Right renal cortex interstitium (tissue), 3 donors: ENCODE measurements at places on chromosomes 7 and 10. TPM values are rescaled to one million over a fixed set of nuclear protein-coding genes. Genes with fewer than 3 reads are reported as not detected.

Gene MAGI2
- 35.4 TPM for polyA plus RNA-seq

Gene SFTPA1
- not detected for polyA plus RNA-seq

DNA sequence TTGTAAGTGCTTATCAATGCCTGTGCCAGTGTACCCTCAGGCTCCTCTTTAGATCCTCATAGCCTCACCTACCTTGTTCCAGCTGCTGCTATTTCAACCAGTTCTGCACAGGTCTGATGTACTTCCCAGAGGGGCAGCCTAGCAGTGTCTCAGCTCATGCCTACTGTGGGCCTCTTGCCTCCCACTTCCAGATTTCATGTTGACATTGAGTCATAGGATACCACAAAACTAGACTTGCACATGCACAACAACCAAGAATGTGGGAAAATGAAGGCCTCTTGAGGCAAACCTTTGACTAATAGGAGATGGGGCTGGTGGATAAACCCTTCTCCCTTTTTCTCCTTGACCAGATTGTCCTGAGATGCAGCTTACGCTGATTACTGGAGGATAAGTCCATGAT, 31.0 kb downstream of the PON3 start:
- no peak for DNase-seq

Gene HSPA14
- polyA plus RNA-seq = 20.2 TPM

- no peak for DNase-seq
Measured at GRCh38 chr7:816751-817671, 15.3 kb upstream of the SUN1 start.

DNA sequence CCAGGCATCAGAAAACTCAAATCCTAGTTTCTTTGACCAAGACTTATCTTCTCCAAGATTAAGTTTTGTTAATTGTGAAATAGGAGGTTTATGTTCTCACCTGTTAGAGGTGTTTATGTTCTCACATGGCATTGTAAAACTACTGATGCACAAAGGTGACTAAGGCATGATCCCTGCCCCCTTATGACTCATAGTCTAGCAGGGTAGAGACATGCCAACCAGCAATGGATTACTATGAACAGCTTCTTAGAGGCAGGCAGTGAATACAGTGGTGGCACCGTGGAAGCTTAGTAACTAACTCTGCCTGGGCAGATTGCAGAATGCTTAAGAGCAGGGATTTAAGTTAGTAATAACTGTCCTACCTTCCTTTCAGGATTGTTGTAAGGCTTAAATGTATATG, 400.9 kb downstream of the SORCS3 start:
- DNase-seq = no peak

Gene RHOBTB1
- polyA plus RNA-seq = 76.7 TPM

- no peak for DNase-seq
Measured at GRCh38 chr7:67105377-67105776, 108.7 kb downstream of the TYW1 start.

Gene PMS2
- 24.3 TPM for polyA plus RNA-seq

Gene AGAP9
- 14.9 TPM for polyA plus RNA-seq

GRCh38 chr7:1644341-1645070, 25.6 kb upstream of the ELFN1 start:
- DNase-seq = no peak

DNA sequence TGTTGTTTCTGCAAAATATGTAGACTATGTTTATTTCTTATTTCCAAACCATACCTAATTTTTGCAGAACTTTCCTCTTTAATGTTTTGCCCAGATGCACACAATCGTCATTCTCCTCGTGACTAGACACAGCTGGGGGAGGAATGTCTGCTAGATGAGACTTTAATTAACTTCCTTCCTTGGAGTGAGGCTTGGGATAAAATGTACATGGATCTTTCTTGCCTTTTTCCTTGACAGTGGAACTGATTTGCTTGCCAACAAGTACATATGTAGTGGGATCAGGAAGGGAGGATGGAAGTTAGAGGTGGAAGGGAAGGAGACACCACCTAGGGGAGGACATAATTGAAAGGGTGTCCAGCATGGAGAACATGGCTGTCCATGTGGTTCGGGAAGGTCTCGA, 172.5 kb downstream of the VTI1A start:
- DNase-seq = no peak

GRCh38 chr7:35389636-35390035, 135.7 kb upstream of the TBX20 start:
- DNase-seq = no peak

- DNase-seq = no peak
Measured at GRCh38 chr7:29806208-29806994, at the start of gene WIPF3. Gene WIPF3, plus strand, starts transcription at chr7:29806508. Its CDS starts 28,217 bp downstream, at chr7:29834725.

Gene SLC35G1
- 8.5 TPM for polyA plus RNA-seq

Gene TMEM26
- polyA plus RNA-seq = 8.6 TPM

DNA sequence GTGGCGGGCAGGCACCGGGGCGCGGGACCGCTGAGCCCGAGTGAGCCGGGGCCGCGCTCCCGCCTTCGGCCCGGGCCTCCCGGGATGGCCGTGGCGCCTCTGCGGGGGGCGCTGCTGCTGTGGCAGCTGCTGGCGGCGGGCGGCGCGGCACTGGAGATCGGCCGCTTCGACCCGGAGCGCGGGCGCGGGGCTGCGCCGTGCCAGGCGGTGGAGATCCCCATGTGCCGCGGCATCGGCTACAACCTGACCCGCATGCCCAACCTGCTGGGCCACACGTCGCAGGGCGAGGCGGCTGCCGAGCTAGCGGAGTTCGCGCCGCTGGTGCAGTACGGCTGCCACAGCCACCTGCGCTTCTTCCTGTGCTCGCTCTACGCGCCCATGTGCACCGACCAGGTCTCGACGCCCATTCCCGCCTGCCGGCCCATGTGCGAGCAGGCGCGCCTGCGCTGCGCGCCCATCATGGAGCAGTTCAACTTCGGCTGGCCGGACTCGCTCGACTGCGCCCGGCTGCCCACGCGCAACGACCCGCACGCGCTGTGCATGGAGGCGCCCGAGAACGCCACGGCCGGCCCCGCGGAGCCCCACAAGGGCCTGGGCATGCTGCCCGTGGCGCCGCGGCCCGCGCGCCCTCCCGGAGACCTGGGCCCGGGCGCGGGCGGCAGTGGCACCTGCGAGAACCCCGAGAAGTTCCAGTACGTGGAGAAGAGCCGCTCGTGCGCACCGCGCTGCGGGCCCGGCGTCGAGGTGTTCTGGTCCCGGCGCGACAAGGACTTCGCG, 534 bp downstream of the FZD9 start:
- no peak for DNase-seq

Gene PVRIG
- polyA plus RNA-seq = 3.1 TPM

- DNase-seq = no peak
Measured at GRCh38 chr10:71623098-71623985, 96.2 kb downstream of the C10orf105 start.

Gene KLF14
- polyA plus RNA-seq = 0.37 TPM

- DNase-seq = no peak
Measured at GRCh38 chr7:70758646-70759045, 373.3 kb upstream of the GALNT17 start.

DNA sequence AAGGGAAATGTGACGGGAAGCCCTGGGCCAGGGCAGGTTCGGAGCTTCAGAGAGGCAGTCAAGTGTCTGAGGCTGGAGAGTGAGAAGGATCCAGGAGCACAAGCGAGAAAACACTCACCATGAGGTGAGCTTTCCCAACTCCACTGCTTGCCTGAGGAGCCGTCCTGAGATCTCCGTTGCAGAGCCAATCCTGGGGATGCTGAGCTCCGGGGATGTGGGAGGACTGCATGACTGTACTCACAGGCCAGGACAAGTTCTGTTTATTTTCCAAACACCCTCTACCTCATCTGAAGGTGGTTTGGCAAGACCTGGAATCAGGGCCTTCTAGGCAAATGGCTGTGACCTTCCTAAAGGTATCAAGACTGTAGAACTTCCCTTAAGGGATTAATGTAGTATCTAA, 38.7 kb downstream of the GLI3 start:
- no peak for DNase-seq

Gene C10orf71
- 0.08 TPM for polyA plus RNA-seq

GRCh38 chr10:86403183-86403797, 36.7 kb upstream of the GRID1 start:
- no peak for DNase-seq

DNA sequence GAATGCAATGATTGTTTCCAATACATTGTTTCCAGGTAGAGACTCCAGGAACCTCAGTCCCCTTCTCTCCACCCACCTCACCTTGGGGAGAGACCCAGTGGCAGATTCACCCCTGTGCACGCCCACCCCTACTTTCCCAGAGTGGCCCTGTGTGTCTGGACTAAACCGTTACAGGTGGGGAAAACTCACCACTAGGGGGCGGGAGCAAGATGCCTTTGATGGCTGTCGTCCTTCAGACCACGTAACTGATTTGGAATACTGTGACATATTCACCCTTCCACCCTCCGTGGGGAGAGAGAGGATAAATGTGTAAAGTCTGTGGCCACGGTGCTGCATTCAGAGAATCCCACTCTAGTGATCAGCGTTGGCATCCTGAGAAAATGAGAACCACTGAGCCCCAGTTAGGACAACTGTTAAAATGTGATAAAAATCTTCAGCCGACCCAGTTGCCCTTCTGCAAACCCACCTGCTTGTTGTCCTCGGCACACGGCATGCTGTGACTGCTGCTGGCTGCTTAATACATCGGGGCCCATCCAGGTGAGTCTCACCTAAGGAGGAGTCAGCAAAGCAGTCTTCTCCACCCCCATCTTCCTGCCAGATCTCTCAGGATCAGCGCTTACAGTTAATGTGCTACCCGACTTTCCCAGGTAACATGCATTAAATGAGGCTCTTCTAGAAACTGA, 41.5 kb upstream of the NMT2 start:
- DNase-seq = peak; percentile 58

DNA sequence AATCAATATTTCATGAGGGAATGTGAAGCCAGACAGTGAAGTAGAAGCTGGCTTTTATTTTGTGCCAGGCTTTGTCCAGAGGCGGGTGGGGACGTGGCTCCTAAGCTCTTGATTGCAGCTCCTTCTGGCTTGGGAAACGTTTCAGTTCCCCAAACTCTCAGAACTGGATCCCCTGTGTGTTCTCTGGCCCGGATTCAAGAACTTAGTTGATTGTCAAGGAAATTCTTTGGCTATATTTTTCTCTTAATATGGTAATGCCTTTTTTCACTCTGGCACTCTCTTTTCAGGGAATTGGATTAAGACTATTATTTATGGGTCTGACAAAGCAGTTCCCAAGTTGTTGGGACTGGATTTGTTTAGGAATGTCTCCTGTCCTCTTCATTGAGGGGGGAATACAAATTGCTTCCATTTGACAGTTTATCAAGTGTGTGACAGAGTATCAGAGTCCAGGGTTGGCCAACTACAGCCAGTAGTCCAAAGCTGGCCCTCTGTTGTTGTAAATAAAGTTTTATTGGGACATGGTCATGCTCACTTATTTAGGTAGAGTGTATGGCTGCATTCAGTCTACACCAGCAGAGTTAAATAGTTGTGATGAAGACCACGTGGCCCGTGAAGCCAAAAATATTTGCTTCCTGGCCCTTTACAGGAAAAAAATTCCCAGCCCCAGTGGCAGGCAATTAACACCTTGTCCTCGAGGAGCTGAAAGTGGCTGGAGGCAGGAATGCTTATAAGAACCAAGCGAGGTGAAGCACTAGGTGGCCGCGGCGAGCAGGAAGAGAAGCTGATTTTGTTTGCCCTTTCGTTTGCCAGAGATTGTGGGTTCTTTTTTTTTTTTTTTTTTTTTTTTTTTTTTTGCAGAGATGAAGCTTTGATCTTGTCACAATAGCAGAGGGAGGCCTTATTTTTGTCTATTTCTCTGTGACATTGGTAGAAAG, 34.3 kb downstream of the HTRA1 start:
- DNase-seq = no peak

- DNase-seq = no peak
Measured at GRCh38 chr10:127034790-127035189, 129.6 kb downstream of the DOCK1 start.

DNA sequence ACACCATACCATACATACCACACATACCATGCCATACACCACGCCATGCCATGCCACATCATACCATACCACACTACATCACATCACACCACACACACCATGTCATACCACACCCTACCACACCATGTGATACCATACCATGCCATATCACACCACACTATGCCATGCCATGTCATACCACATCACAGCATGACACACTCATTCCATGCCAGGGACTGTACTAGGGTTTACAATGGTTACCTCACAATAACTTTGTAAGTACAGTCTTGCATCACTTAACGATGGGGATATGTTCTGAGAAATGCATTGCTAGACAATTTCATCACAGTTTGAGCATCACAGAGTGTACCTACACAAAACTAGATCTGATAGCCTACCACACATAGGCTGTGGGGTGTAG, 14.5 kb downstream of the PYROXD2 start:
- DNase-seq = no peak

GRCh38 chr10:60578217-60578616, 188.5 kb upstream of the ANK3 start:
- no peak for DNase-seq

- DNase-seq = no peak
Measured at GRCh38 chr7:42856605-42856987, 55.3 kb downstream of the C7orf25 start.

- DNase-seq = no peak
Measured at GRCh38 chr7:7330997-7331396, 148.7 kb downstream of the C1GALT1 start.

Gene LRMDA
- 20.9 TPM for polyA plus RNA-seq

DNA sequence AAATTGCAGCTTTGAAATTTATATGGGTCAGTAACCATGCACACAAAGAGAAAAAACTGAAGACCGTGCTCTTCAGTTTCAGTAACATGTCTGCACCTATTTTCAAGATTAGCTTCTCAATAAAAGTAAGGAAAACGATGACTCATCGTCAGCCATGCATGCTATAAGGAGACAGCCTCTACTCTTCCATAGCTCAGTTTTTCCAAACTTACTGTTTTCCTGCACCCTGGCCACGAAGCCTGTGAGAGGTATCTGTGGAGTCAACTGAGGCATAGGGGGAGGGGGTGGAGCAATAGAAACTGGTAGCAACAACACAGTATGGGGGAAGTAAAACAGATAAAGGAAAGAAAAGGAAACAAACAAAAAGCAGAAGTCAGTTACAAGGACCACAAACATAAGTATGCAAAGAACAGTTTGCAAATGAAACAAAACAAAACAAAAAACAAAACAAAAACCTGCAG, 58.0 kb downstream of the PDSS1 start:
- no peak for DNase-seq

Gene FGFBP3
- 2.0 TPM for polyA plus RNA-seq

- peak; percentile 15 for DNase-seq
Measured at GRCh38 chr7:37901236-37901827, 15.3 kb downstream of the SFRP4 start.

DNA sequence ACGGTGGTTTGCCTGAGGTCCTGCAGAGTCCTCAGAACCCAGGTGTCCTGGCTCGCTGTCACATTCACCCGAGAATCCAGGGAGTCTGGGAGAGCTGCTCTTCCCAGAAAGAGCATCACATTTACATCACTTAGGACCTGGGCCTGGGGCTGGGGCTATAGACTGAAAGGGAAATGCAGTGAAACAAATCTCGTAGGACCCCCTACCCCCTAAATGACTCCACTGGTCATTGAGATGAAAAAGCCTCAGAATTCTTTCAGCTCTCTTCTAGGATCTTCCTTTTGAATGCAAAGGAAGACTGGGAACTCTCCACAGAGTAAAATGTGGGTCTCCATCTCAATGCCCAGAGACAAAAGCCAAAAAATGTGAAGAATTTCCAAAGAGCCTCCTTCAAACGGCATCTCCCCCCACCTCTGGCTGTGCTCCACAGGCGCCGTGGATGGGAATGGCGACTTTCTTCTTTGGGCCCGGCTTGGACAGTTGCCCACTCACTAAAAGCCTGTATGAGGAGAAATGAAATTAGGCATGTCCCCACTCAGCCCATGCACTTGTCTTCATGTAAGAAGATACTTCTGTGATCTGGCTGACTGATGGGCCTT, 49.0 kb upstream of the PODXL start:
- no peak for DNase-seq

Gene VIPR2
- polyA plus RNA-seq = 2.6 TPM
